ENCODE measurements at places on chromosomes 5 and 9.

DNA sequence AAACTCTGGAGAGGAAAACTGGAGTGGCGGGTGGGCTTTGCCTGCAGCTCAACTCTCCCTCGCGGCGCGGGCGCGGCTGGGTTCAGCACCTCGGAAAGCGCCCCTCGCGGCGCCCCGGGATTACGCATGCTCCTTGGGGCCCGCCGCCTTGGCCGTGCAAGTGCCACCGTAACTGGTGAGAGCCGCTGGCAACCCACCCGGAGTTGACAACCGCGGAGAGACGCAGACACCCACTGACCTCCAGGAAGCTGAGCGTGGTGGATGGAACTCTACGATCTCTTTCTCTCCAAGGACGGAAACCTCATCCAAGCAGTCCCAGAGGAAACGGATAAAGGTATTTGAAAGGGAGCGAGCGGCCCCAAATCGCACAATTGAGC, 194 bp upstream of the RXFP3 start:
- H3K4me3 ChIP-seq, result no peak overlapping the region
- H3K27me3 ChIP-seq, result no peaks in the 10 kb centered on the region
- no peak overlapping the region for H3K27ac ChIP-seq

- no peak overlapping the region for H3K27ac ChIP-seq
- no peak for DNase-seq
- no peaks in the 10 kb centered on the region for H3K36me3 ChIP-seq
- H3K4me3 ChIP-seq, result no peak overlapping the region
Measured at GRCh38 chr5:62731022-62731421, 152.4 kb downstream of the LRRC70 start.

DNA sequence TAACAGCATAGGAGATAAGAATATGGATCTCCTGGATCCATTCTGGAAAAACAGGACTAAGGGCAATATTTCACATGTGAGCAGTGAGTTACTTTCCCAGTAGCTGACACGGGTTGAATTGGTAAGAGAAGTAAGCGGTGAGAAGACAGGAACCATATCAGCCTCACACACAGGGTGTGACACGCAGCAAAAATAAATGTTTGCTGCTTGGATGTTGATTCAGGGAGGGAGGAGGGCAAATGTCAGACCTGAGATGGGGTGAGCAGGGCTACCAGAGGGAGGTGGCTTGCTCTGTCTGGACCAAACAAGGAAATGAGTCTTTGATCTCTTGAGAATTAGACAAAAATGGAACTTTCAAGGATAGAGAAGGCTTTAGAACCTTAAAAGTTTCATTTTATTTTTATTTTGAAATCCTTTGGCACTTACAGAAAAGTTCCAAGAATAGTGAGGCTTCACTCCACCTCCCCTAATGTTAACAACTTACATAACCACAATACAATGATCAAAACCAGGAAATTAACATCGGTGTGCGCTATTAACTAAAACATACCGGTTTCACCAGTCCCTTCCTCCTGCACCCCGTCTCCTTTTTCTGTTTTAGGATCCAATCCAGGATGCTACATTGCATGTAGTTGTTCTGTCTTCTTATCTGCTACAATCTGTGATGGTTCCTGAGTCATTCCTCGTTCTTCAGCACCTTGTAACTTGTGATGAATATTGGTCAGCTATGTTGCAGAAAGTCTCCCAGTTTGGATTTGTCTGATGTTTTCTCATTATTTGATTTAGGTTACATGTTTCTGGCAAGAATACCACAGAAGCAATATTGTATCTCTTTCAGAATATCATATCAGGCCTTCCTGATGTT, 20.5 kb upstream of the ARHGEF28 start:
- H3K4me1 ChIP-seq, result peaks cover 25% of the 10 kb centered on the region
- no peak overlapping the region for H3K4me3 ChIP-seq
- H3K27ac ChIP-seq, result peak overlapping the region; percentile 26
- H3K27me3 ChIP-seq, result no peaks in the 10 kb centered on the region

GRCh38 chr9:112997236-112997941, 14.6 kb downstream of the ZNF883 start:
- no peaks in the 10 kb centered on the region for H3K27me3 ChIP-seq
- no peak overlapping the region for H3K4me3 ChIP-seq
- H3K36me3 ChIP-seq, result peaks cover 3% of the 10 kb centered on the region
- DNase-seq, result no peak
- no peak overlapping the region for H3K27ac ChIP-seq

GRCh38 chr9:98047002-98047401, 9.5 kb upstream of the NANS start:
- H3K27ac ChIP-seq, result no peak overlapping the region
- H3K4me3 ChIP-seq, result no peak overlapping the region
- no peaks in the 10 kb centered on the region for H3K36me3 ChIP-seq
- no peak for DNase-seq

GRCh38 chr5:89755024-89755423, 654.5 kb downstream of the CETN3 start:
- H3K36me3 ChIP-seq, result no peaks in the 10 kb centered on the region
- no peak for DNase-seq
- no peak overlapping the region for H3K27ac ChIP-seq

GRCh38 chr5:132136906-132137305, 63.3 kb downstream of the CSF2 start:
- H3K27ac ChIP-seq, result no peak overlapping the region
- no peaks in the 10 kb centered on the region for H3K36me3 ChIP-seq
- H3K27me3 ChIP-seq, result no peaks in the 10 kb centered on the region
- no peak overlapping the region for H3K4me3 ChIP-seq

- DNase-seq, result no peak
- H3K36me3 ChIP-seq, result no peaks in the 10 kb centered on the region
- no peak overlapping the region for H3K27ac ChIP-seq
- no peak overlapping the region for H3K4me3 ChIP-seq
Measured at GRCh38 chr5:19122923-19123322, 865.1 kb downstream of the CDH18 start.

All from body of pancreas (tissue), 4 donors.